Mammary epithelial cell (primary cell): ENCODE measurements at places on chromosomes 7 and 10. TPM values are rescaled to one million over a fixed set of nuclear protein-coding genes. Genes with fewer than 3 reads are reported as not detected.

- DNase-seq = peak; percentile 45
Measured at GRCh38 chr7:74174606-74175082, 488 bp downstream of the EIF4H start.

- no peak for DNase-seq
Measured at GRCh38 chr7:31102151-31102972, 50.3 kb downstream of the ADCYAP1R1 start.

DNA sequence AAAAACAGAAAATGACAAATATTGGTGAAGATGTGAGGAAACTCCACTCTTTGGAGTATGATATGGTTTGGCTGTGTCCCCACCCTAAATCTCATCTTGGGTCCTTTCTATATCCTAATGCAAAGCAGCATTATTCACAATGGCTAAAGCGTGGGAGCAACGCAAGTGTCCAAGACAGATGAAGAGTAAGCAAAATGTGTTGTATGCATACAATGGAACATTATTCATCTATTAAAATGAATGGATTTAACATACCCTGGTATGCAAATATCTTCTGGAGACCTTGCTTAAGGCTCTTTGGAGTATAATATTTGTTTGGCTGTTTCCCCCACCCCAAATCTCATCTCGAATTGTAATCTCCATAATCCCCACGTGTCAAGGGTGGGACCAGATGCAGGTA lies 839.8 kb upstream of the POM121L12 start:
- DNase-seq = no peak

DNA sequence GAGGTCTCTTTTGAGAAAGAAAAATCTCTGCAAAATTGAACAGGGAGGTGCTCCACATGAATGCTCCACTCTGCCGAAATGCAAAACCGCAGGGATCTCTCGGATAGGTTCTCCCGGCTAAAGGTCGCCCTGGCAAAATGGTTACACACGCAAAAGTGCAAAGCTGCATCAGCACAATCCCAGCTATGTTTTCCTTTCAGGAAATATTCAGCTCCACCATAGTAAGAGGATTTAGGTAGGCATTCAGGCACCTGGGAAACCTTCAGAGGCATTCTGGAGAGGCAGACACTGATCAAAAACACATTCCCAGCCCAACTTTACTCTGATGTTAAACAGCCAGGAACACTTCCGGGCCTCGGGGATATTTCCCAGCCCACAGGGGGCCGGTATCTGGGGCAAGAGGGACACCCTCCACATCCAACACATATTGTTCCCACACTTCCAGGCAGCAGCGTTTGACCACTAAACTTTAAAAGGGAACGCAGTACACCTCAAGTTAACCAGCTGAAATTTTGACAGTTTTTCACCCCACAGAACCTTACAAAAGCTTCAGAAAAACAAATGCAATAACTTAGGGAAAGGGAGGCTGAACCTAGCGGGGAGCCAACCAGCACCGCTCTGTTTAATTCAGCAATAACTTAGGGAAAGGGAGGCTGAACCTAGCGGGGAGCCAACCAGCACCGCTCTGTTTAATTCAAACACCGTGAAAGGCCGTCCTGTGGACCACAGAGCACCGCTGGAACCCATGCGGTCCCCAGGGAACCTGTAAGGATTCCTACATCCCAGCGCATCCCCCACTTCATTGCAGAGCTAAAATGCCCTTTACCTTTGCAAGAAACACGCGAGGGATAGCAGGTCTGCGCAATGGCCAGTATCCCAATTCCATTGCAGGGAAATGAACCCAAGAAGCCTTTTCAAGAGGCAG lies 45.9 kb downstream of the TNS3 start:
- no peak for DNase-seq

The SRRM3 gene
- 0.83 and 1.3 TPM in 2 replicates for total RNA-seq

The TMEM236 gene
- 0.28 and 0.67 TPM in 2 replicates for total RNA-seq
